ENCODE measurements at places on chromosomes 5 and 9.
A peak's percentile ranks its signal among the peaks of the same experiment; 100 is the strongest.

GRCh38 chr5:163815240-163815791, 309.9 kb downstream of the MAT2B start:
- no peak for DNase-seq

GRCh38 chr5:95631991-95632675, 12.2 kb downstream of the GPR150 start:
- DNase-seq, result no peak

DNA sequence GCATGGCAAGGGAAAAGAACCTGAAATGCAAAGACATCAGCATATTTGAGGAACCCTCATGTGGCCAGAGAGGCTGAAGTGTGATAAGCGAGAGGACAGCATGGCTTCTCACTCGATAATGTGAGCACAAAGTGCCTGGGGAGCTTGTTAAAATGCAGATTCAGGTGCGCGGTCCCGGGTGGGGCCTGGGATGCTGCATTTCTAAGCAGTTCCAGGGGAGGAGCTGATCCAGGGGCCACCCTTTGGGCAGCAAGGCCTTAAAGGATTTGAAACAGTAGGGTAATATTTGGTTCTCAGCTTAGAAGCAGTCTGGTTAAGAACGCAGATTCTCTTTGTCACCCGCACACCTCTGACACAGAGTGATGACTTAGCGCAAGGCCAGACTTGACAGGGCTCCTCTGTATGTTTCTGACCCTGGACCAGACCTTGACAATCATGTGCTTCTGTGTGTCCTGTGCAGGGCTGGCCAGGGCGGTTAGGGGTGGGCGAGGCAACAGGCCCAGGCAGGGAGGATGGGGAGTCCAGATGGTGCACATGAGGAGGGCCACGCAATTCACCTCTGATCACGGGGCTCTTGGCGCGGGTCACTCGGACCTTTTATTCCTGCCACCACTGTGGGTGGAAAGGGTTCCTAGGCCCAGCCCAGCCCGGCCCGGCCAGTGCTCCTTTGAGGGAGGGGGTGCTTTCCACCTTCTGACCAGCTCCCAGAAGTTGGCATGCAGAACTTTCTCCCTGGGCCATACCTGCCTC, 62.8 kb upstream of the TBC1D2 start:
- no peak for DNase-seq

DNA sequence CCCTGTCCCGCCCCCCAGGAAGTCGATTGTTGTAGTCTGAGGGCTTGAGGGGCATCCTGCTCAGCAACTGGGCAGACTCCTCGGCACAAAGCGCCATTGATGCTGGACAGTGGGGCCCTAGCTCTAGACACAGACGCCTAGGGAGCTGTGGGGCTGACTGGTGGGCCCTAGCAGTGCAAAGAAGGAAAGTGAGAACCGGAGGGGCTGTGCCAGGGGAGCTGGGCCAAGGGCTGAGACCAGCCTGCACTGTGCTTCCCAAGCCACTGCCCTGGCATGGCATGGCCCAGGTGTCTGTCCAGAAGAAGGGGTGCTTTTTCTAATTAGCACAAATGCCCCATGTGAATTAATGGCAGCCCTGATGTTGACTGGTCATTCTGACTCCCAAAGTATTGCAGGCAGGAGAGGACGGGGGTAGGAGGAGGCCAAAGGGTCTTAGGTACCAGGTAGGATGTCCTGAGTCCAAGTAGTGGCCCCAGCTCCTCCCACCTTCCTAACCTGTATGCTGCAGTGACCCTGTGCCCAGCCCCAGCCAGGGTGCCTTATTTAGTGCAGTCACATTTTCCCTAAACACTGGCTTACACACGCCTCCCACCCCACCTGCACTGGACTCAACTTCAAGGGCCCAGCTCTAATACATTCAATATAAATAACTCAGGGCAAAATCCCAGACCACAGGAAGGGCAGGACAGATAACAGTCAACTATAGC, 15.9 kb downstream of the TCF7 start:
- DNase-seq, result no peak

DNA sequence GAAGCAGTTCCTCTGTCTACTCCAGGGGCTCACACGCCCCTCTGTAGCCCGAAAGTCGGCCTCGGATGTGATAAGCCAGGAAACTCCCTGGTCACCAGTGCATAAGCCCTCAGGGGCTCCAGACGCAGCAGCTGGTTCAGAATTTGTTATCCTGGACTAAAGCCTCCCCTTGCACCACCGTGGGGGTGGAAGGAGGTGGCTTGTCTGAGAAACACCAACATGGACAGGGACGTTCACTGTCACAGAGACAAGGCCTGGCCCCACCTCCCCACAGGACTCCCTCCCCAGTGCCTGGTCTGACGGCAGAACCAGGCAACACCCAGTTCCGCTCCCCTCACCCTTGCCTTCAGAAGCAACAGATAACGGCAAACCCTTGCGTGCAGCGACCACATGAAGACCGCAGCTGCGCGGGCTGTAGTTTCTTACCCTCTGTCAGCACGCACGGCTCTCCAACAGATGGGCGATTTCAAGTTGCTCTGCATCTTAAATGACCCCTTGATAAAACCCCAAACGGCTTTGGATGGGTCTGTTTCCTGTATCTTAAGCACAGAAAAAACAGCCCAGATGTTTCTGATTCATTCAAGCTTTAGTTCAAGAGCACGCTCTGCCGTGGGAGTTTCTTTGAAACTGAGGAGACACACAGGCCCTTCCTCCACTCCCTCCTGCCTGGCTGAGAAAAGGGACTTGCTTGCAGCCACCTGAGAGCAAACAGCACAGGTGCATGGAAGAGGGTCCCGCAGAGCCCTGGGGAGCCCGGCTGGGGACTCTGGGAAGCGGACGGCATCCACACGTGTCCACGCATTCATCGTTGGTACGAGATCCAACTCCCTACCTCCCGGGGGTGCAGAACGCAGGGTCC, 44.7 kb upstream of the NKD2 start:
- DNase-seq, result no peak

DNA sequence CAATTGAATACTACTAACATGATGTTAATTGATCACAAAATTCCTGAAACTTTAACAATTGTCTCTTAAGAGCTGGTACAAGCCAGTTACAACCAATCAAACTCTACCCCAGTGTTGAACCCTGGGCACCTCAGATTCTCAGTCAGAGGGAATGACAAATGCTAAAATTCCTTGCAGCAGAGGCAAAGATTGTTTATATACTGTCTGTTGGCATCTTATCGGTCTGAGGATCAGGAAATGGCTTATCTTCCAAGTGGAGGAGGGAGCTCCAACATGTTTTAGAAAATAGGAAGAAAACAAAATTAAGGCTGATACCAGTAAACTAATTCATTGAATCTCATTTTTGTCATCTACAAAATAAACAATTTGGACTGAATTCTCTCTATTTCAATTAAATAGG, 527.8 kb upstream of the ZNF608 start:
- no peak for DNase-seq

GRCh38 chr9:123640792-123641222, 284.8 kb downstream of the CRB2 start:
- DNase-seq, result no peak

- peak; percentile 89 for DNase-seq
Observed at GRCh38 chr9:137459152-137459600, at the start of gene NSMF. NSMF (minus strand) TSS chr9:137459334; CDS start chr9:137459102, 232 bp downstream.

Measured in NCI-H2081 (cell line).